ENCODE measurements at places on chromosomes 7 and 10.

DNA sequence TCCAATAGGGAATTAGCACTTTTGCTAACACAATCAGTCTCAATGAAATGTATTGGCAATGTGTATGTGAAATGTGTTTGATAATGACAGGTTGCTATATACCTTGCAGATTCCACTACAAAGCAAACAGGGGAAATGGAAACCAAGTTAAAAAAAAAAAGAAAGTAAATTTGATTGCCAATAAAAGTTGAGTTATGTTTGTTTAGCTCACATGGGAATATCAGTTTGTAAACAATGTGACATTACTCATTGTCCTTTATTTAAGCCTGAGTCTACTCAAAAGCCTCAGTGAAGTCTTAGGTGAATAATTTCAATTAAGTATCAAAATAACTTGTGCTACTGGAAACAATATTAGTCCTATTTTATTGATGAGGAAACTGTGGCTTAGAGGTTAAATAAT, 285.2 kb downstream of the CACNA2D1 start:
- no peak for DNase-seq

DNA sequence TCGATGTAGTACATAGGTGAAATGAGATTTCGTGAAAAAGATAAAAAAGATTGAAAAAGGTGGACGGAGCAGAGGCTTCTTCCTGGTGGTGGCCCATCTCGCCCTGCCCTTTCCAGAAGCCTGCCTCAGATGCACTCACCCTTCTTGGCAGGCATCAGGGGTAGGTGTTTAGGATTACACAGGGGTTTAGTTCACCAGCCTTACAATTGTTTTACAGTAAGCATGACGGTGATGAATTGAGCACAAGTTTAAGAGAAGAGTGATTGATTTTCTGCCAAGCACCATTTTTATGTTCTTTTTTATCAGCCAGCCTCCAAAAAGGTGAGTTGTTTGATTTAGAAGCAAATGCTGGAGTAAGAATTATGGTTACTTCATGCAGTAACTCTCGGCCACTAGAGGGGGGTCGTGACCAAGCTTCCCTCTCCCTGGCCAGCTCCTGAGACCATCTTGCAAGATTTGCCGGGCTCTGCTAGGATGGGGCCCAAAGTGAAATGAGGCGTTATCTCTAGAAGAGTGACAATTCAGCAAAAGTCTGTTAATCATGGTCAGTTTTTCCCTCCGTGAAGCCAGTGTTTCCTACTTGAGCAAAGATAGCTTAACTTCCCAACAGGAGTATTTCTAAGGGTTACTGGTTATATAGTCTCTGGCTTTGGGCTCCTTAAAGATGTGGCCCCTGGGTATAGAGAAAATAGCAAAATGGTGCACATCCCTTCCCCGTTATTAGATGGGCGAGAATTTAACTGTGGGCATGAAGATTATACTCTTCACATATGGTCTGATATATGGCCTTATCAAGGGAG, 228.8 kb downstream of the BMPER start:
- DNase-seq: no peak

DNA sequence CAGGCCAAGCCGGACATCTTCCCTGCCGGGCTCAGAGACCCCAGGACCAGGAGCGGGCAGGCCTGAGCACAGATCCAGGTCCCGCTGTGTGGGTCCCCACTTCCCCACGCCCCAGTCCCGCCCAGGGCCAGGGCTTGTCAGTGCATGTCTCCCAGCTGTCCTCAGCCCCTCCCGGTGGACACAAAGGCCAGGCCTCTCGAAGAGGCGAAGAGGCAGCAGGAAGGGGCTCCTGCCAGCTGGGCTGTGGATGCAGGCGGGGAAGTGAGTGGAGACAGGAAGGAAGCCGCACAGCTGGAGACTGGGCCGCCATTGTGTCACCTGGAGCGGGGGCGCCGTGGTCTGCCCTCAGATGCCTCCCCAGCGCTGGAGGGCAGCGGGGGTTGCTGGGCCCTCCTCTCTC, 4.8 kb downstream of the GRIFIN start:
- DNase-seq: no peak

DNA sequence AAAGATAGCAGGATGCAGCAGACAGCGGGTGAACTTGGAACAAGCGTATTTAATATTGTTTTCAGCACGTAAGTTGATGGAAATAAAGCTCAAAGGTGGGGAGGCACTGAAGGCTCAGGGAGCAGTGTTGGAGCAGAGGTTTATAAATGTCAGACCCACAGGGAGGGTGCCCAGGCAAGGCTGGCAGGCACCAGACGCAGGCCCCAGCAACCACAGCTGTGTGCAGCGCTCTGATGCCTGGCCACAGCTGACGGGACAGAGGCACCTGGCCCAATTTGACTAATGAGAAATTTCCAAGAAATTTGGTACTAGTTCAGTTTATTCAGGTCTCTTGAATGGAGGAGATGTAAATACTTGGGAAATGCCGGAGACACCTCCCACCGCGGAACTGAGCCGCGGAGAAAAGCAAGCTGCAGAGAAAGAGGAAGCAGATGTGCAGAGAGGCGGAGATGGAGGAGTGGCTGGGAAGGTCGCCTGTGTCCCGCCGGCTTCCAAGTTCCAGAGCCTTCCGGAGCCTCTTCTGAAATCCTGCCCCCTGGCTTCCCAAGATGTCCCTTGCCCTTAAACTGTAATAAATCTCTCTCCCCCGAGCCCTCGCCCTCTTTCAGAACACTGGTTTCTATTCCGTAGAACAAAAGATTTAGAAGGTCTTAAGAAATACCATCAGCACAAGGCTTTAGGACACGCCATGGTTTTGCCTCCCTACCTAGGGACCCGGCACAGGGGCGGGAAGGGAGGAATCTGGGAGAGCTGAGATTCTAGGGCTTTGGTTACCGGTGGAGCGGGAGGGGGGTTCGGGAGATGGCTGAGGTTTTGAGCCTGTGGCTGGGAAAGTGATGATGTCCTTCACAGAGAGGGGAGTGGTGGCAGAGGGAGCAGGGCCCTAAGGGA, 38.4 kb upstream of the PLXNA4 start:
- peak; percentile 13 for DNase-seq

- DNase-seq: no peak
Observed at GRCh38 chr10:29064680-29065079, 224.2 kb upstream of the LYZL1 start.

GRCh38 chr7:80095545-80095944, 39.1 kb upstream of the GNAI1 start:
- DNase-seq: no peak

GRCh38 chr7:96734343-96734742, 24.7 kb upstream of the SEM1 start:
- no peak for DNase-seq

DNA sequence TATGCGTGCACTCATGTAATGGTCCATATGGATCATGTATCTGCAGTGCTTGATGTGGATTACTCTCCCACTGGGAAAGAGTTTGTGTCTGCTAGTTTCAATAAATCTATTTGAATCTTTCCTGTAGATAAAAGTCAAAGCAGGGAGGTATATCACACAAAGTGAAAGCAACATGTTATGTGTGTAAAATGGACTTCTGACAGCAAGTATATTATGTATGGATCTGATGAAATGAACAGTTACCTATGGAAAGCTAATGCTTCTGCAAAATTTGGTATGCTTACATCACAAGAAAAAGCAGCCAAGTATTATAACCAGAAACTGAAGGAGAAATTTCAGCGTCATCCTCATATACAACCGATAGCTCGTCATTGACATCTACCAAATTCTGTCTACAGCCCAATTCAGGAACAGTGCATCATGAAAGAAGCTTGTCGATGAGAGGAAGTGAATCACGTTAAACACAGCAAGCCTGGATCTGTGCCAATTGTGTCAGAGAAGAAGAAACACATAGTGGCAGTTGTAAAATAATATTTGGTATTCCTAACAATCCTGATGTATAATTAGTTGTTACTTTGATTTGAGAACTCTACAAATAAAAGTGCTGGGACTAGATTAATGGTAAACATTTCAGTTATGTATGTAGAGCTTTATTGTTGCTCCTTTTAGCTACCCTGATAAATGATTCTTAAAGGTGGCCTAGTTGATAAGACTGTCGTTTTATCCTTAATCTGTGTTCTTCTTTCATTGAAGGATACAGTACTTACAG, 14.2 kb upstream of the SYPL1 start:
- no peak for DNase-seq

DNA sequence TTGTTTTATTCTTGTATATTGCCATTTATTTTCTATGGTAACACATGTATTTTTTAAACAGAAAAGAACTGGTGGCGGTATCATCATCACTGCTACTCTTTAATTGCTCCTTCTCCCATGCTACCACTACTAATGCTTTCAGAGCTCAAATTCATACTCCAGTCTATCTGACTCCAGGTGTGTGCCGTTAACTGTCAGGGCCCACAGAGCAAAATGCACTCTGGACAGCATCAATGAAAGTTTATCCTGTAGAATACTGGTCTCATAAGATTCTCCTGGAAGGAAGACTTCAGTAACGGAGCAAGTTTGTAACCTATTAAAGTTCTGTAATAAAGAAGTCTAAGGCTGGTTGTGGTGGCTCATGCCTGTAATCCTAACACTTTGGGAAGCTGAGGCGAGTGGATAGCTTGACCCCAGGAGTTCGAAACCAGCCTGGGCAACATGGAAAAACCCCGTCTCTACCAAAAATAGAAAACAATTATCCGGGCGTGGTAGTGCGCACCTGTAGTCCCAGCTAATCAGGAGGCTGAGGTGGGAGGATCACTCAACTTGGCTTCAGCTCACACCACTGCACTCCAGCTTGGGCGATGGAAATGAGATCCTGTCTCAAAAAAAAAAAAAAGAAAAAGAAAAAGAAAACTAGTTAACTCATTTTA, 18.4 kb downstream of the ZNRF2 start:
- DNase-seq: no peak

GRCh38 chr7:14206121-14206520, 216.7 kb upstream of the ETV1 start:
- no peak for DNase-seq

DNA sequence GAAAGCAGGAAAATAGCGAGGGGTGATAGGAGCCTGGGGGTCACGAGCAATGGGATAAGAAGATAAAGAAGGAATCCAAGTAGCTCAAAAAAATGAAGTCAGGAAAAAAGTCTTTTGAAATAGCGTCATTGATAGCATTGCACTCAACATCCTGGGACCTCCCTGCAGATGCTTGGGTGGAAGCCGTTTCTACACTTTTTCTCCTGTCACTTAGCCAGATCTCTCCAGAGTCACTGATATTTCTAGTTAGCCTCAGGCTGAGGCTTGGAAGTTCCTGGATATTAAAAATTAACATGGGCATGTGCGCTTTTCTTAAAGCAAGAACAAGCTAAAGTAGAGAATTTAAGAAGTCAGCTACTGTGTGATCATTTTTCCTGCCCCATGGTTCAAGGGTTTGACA, 39.5 kb upstream of the CHST15 start:
- no peak for DNase-seq

GRCh38 chr10:119412244-119413092, 130.1 kb downstream of the RGS10 start:
- no peak for DNase-seq

- no peak for DNase-seq
Observed at GRCh38 chr7:3080106-3080505, 36.4 kb upstream of the CARD11 start.

DNA sequence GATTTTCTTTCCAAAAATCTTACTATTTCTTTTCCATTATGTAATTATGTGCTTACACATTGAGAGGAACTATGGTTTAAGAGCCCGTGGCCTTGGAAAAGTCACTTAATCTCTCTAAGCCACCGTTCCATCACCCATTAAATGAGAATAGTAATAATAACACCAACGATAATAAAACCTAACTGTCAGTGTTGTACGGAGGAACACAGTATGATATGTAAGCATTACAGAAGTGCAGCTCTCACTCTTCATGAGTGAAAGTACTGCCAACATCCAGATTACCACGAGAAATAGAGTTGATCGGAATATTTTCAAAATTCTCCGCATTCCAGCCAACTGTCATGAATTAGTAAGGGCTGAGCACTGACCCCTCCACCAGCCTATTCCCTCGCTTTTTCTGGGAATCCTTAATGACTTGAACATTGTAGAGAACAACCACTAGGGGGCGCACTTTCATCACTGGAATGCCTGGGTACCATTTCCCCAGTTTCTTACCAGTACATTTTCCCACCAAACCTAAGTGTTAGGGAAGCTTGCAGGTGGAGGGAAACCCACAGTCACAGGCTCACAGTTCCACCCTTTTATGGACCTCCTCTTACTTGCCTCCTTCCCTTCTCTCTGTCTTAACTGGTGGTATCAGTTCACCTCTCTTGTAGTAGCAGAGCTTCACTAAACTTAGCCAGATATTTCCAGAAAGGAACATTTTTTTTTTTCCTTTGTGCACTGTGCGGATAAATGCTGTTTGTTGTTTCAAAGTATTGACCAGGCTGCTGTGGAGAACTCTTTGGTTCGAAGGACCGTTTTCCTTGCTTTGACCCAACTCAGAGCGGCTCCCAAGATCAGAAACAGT, 27.8 kb downstream of the NKX2-3 start:
- DNase-seq: no peak

- no peak for DNase-seq
Observed at GRCh38 chr7:28771906-28772622, 186.1 kb downstream of the TRIL start.

GRCh38 chr7:27955011-27955410, 215.0 kb downstream of the TAX1BP1 start:
- DNase-seq: no peak

- DNase-seq: peak; percentile 25
Observed at GRCh38 chr10:43816351-43817321, 168.0 kb upstream of the ZNF32 start.

DNA sequence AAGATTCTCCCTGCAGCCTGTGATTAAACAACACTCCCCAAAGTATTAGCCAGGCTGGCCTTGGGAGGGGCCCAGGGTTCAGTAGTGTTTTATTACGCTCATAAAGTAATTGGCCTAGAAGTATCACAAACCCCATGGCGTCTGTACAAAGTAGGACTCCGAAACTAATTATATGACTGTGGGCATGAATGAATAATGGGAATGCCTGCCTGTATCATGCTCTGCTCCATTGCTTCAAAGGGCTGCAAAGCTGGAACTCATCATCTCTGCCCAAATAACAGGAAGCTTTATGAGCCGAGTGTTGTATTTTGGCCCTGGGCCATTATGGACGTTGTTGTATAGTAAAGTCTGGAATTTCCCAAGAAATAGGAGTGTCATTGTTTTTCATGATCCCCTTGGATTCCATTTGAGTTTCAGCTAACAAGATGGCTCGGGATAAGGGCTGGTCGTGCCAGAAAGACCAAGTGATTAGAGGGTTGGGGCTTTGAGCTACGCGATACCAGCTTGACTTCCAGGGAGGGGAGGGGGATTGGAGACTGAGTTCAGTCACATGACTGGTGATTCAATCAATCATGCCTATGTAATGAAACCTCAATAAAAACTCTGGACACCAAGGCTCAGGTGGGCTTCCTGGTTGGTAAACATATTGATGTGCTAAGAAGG, 65.3 kb upstream of the NPTX2 start:
- no peak for DNase-seq

- no peak for DNase-seq
Observed at GRCh38 chr10:35769795-35770194, 127.7 kb upstream of the FZD8 start.

GRCh38 chr7:156012412-156012811, 200.1 kb upstream of the SHH start:
- DNase-seq: no peak
